ENCODE measurements at places on chromosomes 6 and 20.

DNA sequence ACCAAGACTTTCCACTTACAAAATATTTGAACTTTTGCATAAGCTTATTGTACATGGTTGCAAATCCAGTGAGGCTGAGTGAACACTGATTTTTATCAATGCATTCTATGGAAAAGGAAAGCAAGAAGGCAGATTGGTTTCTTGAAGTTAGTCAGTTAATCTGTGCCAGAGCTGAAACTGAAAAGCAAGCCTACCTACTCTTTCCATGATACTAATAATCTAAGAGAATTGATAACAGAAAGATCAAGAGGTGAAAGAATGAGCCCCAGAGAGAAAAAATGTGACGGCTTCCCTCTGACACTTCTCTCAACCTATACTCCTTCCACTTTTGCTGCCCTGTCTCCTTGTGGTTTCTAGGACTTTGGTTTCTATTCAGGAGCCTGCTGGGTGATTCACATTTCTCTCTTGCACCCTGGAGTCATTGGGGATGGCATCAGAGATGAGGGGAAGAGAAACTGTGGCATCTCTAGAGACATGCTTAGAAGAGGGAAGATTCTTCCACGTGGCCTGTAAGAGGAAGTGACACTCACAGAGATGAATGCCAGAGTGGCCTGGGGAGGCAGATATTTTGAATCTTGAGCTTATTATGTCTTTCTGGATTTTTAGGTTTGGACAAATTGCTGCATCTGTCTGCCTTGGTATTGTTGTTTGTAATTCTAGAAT, 158.6 kb upstream of the RIMS1 start:
- no peak for DNase-seq

GRCh38 chr6:148874698-148875293, 128.0 kb downstream of the UST start:
- DNase-seq: no peak

GRCh38 chr6:125598422-125598821, 151.0 kb upstream of the HEY2 start:
- DNase-seq: no peak

GRCh38 chr6:165571068-165571682, 91.9 kb downstream of the PDE10A start:
- no peak for DNase-seq

- DNase-seq: no peak
Observed at GRCh38 chr6:104858642-104859041, 1.1 kb downstream of the HACE1 start.
